Anterior cingulate cortex (tissue), 58 donors: ENCODE measurements at places on chromosomes 1 and 21.

GRCh38 chr1:107451715-107452114, 310.9 kb downstream of the NTNG1 start:
- DNase-seq: no peak

GRCh38 chr1:185207980-185208602, 51.1 kb downstream of the SWT1 start:
- no peak for DNase-seq

DNA sequence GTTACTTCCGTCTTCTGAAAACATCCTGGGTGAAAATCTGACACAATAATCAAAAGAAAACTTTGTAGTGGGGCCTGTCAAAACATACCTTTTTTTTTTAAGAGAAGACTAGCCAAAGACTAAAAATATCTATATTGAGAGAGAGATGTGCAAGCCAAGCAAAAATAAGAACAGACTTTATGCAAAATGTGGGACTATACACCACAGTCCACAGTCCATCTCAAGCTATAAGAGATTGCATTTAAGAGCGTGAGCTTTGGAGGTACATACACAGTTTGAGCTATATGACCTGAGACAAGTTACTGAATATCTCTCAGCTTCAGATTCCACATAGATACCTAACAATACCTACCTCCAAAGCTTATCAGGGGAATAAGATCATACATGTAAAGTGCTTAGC, 64.9 kb upstream of the DYNLT5 start:
- DNase-seq: no peak

DNA sequence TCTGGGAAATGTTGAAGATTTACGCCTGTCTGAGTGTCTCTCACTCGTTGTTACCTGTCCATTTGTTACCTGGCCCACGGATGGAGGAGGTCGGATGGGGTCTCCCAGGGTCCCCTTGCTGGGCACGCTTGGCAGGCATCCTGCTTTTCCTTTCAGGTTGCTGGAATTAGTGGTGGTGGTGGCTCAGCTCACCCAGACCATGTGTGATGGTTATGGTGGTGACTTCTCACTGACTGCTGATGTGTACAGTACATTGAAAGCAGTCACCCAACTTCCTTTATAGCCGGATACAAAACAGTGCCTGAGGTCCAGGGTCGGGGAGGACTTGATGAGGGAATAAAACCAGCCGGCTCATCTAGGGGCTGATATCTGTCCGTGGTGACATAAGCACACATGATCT, 19.5 kb downstream of the MAPKAPK2 start:
- no peak for DNase-seq

DNA sequence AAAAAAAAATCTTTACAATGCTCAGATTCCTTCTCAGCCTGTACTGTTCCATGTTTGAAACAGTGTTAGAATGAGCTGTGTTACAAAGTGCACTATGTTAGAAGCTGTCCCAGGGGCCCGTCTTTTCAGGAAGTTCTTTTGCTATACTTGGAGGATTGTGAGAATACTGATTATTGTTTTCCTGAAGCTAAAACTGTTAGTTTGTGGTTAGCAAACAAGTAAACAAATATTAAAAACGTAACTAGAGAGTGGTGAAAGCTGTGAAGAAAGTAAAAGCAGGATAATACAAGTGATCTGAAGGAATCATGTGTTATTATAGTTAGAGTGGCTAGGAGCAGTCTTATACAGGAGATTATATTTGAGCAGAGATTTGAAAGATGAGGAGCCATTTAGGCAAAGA, 35.6 kb downstream of the CAMSAP2 start:
- DNase-seq: no peak

GRCh38 chr1:3907031-3907534, 7.0 kb upstream of the C1orf174 start:
- DNase-seq: no peak

DNA sequence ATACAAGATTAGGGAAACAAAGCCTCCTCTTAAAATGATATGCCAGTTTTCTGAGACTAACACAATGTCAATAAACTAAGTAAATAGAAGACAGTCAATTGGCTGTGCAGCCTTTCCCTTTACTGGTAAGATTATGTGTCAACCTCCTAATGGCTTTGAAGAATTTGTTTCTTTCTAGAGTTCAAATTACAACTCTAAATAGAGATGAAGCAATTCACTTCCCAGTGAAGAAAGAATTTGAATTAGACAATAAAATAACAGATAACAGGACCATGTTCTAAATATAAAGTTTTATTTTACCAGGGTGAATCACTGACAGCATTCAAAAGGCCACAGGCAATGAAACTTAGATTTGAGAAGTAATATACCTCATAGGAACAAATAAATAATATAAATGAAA, 680.3 kb downstream of the PLA2G4A start:
- DNase-seq: no peak

DNA sequence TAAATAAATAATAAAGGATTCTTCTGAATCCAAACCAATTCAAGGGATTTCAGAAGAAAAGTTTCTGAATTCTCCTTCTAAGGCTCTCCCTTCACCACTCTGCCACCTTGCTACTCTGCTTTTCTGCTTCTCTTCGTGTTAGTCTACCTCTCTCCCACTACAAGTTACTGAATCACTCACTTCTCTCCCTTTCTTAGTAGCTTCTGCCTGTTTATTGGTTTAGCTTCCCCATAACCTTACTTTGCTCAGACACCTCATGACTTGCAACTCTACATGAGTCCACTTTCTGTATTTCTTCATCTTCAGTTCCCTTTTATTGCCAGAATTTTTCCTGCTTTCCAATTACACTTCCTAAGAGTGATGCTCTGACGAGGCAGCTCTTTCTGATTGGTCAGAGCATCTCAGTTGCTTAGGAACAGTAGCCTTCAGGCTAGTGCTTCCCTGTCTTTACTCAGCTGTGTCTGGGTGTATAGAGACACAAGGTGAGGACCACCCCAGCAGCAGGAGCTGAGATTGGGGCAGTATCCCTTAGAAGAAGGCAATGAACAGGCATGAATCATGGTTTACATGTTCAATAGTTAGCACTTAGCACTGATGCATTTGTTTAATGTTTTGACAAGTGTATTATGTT, 144.6 kb downstream of the SLC30A10 start:
- no peak for DNase-seq

GRCh38 chr1:65253800-65254319, 55.5 kb upstream of the DNAJC6 start:
- no peak for DNase-seq

DNA sequence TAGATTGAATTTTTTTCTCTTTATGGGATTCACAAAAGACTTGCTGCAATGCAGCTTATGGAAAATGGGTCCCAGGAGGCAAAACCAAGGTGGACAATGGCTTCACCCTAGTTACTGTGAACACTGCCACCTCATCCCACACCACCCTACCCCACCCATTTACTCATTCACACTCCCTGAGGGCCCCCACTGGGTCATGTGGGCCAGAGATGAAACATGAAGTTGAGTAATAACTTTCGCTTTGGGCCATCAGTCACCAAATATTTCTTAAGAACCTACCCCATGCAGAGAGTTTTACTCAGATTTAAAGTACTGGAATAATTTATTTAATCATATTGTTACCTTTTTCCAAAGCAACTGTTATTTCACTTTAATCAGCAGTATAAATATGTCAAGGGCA, 191.8 kb downstream of the TPR start:
- no peak for DNase-seq

DNA sequence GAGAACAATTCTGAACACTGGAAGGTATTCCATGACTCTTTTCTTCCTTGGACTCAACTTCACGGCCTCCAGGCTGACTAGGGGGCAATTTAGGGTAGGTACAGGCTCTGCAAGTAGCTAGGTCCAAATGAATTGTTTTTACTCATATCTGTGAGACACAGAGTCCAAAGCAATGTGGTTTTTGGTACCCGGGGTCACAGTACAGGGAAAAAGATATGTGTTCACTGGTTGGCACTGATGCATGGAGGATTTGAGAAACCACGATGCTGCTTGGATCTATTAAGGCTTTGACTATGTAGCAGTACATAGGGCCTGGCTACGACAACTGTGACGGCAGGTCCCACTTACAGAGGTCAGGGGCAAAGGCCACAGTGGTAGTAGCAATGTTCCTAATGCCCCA, 200.6 kb downstream of the DUSP10 start:
- no peak for DNase-seq

GRCh38 chr1:10074059-10074851, 41.5 kb downstream of the UBE4B start:
- peak; percentile 13 for DNase-seq

DNA sequence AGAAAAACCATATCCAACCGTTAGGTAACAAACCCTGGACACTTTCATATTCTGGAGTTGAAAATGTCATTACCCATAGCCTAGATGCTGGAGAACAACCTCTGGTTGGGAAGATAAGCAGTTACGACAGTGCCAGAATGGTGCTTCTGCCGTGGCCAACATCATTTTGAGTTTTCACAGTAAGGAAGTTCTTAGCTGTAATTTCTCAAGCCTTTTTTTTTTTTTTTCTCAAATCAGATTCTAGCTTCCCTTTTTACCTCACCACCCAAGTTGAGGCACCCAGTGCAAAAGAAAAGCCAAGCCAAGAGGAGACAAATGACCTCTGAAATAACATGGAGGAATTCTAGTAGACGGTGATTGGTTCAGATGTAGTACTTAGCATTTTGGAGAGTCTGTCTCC, 21.8 kb downstream of the PPT1 start:
- DNase-seq: no peak

GRCh38 chr1:22117851-22118250, 25.0 kb downstream of the WNT4 start:
- no peak for DNase-seq

DNA sequence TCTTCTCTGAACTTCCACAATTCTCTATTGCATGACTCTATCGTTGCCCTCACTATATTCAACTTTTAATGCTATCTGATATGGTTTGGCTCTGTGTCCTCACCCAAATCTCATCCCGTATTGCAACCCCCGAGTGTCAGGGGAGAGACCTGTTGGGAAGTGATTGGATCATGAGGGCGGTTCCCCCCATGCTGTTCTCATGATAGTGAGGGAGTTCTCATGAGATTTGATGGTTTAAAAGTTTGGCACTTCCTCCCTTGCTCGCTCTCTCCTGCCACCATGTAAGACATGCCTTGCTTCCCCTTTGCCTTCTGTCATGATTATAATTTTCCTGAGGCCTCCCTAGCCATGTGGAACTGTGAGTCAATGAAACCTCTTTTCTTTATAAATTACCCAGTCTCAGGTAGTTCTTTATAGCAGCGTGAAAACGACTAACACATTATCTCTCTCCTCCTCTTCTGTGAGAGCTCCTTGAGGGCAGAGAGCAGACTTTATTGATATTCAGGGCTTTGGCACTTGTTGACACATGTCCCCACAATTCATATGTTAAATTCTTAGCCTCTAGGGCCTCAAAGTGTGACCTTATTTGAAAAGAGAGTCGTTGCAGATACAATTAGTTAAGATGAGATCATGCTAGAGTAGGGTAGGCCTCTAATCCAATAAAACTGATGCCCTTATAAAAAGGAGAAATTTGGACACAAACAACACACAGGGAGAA, 52.1 kb downstream of the ADCY10 start:
- DNase-seq: no peak

- DNase-seq: no peak
Measured at GRCh38 chr1:242243472-242243871, 244.6 kb upstream of the MAP1LC3C start.

GRCh38 chr1:151831605-151832004, at the start of gene RORC:
Gene RORC, minus strand, starts transcription at chr1:151831802. Its CDS starts 38 bp downstream, at chr1:151831764.
- DNase-seq: no peak
